ENCODE measurements at places on chromosomes 2 and 18.
A peak's percentile ranks its signal among the peaks of the same experiment; 100 is the strongest.

DNA sequence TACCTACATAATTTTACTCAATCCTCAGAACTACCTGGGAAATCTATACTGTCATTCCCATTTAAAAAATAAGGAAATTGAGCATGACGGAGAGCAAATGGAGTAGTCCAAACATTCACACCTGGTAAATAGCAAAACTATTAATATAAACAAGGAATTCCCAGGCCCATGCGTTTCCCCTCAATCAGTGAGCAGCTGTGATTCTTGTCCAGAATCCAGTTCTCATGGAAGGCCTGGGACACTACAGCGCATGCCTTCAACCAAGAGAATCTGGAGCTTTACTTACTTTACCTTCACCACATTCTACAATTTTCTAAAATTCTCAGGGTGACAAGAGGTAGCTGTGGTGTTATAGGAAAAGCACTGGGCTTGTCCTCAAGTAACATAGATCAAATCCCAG lies 259.0 kb downstream of the LRATD1 start:
- DNase-seq = no peak

DNA sequence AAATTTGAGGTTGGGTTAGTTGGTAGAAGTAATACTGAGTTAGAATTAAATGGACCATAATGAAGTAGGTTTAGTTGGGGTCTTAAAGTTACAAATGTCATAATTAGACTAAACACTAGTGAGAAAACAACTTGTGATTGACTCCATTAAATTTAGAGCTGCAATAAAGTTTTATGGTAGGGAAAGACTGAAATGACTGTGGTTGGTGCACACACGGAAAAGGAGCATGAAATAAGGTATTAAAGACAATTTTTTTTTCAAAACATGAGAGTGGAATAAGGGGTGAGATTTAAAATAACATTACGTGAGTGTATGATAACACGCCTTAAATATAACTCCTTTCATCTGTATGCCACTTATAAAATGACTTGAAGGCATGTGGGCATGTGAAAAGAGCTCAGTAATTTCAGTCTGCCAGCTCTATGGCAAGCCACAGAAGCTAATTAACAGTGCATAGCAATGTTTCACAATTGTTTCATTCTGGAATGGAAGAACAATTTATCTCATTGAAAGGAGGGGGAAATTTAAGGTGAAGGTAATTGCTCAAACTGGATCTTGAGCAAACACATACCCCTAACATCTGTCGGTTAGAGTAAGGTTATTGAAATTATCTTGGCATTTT lies 1.4 kb downstream of the FRZB start:
- no peak for DNase-seq

GRCh38 chr18:47373465-47373864 lies 122.0 kb upstream of the SKOR2 start:
- no peak for DNase-seq

GRCh38 chr2:192159208-192159607 lies 35.5 kb downstream of the TMEFF2 start:
- no peak for DNase-seq

DNA sequence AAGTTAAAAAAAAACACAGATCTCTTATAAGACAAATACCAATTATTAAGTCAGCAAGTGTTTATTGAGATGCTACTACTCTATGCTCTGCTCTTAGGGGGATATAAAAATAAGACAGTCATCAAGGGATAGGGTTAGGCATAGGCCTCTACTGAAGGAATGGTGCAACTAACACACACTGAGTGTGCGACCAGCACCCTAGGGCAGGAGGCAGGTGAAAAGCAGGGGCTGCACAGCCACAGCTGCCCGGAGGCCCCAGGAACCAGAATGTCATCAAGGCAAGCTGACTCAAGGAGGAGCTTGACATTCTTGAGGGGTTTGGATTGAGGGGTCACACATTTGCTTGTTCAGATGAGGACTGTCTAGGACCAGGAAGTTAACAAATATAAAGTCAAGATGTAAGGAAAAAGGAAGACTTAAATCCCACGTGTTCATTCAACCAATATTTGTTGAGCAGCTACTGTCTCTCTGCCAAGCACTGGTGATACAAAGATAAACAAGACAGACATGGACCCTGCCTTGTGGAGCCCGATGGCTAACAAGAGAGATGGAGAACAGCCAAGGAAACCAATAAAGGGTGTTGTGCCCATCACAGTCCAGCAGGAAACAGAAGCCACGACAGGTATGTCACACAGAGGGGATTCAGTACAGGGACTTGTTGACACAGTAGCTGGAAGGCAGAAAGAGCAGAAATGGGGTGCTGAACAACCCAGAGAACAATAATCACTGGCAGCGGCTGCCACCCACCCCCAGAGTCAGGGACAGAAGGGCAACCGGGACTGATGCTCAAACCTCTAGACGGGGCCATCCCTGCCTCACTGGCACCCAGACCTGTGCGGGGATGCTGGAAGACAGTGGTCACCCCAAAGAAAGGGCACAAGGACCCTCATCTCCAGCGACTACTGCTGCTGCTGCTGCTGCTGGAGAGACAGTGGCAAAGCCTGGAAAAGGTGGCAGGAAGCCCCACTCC lies 45.8 kb upstream of the MAL start:
- no peak for DNase-seq

DNA sequence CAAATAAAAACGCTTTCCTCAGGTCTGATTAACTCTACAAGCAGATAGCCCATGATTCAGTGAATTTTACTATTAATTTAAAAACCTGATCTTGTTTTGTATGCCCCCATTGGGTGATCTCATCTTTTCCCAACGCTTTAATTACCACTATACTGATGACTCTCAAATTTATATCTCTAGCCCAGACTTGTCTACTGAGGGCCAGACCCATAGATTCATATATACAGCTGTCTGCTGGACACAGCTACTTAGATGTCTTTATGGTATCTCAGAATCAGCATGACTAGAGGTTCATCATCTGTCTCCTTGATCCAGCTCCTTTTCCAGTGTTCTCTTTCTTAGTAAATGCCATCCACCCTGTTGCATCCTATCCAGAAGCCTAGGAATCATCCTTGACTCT lies 33.8 kb downstream of the TAF1B start:
- no peak for DNase-seq

DNA sequence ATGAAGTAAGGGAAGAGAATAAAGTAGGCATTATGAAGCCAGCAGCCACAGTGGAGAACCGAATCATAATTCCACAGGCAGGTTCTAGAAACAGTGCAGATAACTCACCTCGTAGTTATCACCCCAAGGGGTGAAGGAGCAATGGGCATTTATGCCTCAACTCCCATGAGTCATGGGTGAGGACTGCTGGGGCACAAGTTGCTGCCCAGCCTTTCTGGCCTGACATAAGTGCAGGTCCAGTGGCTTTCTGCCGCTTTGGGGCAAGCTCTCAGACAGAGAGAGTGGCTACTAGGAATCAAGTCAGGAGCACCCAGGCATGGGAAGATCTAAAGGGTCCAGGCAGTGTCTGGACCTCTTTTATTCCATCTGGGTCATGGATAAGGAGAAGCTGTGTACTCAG lies 149.8 kb downstream of the SUCLG1 start:
- peak; percentile 13 for DNase-seq

- no peak for DNase-seq
Measured at GRCh38 chr2:8572712-8573233, 109.1 kb upstream of the ID2 start.

DNA sequence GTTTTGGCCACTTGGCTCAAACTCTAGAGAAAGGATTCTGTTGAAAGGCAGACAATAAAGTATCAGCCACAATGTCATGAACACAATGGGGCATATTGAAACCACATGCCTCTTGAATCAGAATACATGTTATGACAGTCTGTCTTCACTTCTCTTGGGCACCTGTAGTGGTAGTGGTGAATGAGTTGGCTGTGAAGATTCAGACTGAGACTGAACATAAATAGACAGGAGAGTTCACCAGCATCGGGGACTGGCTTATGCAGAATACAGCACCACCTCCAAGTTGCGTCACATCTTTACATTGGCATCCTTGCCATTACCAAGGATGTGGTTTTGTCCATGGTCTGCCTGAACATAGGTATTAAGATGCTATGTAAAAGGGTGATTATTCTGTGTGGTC lies 336.8 kb downstream of the MYCN start:
- no peak for DNase-seq

- no peak for DNase-seq
Measured at GRCh38 chr2:99689145-99689742, 199.4 kb upstream of the REV1 start.

DNA sequence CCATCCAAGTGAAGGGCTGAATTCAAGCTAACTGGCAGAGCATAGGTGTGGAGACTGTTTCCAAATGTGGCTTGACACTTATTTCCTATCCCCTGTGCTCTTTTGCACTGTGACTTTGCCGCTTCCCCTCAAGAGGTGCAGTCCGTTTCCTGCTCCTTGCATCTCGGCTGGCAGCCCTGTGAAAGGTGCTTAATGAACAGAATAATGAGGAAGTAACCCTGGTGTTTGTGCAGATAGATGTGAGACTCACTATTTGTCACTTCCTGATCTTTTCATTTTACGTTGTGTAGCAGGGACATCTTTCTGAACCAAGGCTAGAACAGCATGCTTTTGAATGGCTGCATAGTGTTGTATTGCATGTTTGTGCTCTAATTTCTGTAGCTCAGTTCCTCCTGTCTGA lies 60.8 kb downstream of the CEP192 start:
- no peak for DNase-seq

DNA sequence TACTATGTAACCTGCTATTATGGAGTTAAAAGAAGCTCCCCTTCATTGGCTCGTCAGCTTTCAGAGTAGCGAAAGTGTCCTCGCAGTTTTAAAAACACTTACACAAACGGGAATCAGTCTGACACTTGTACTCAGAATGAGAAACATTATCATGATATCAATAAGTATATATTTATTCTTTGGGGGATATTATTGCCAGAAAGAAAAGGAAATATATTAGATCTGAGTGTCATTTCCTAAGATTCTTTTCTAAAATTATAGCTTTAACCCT lies 584.5 kb downstream of the ZEB2 start:
- DNase-seq = no peak

DNA sequence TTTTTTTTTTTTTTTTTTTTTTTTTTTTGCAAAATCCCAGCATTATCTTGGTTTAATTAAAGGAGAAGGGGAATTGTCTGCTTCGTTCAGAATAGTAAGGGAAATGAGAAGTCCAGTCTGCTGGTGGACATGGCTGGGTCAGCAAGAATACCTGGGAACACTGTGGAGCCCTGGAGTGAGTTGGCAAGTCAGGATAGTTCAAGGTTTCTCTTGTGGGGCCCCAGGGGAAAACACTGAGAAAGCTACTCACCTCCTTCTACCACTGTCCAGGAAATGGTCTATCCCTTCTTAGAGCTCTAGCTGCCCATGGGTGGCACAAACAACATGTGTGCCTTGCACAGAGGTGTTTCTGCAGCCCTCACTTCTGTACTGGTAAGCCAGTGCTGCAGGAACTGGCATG lies 169.1 kb upstream of the SIX2 start:
- DNase-seq = no peak

- DNase-seq = no peak
Measured at GRCh38 chr18:9906481-9906880, 7.3 kb upstream of the VAPA start.

DNA sequence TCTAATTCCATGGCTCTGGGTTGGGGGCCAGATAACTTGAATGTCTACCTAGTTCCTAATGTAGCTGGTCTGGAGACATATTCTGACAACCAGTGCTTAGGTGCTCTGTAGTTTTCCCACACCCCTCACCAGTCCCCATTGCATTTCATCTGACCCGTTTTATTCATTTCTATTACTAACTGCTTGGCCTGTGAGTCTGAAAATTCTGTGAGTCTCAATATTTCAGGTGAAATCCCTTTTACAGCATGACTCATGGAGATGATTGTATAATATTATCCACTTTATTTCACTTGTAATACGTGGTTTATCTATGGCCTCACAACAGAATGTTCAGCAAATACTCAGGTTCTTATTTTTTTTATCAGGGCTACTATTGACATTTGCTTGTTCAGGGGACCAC lies 103.7 kb upstream of the UGP2 start:
- no peak for DNase-seq

- no peak for DNase-seq
Measured at GRCh38 chr2:218508299-218508698, 59.9 kb downstream of the USP37 start.

GRCh38 chr2:187424146-187424545 lies 23.9 kb downstream of the CALCRL start:
- no peak for DNase-seq
